Fibroblast of skin of right biceps (primary cell): ENCODE measurements at places on chromosomes 4 and X.

DNA sequence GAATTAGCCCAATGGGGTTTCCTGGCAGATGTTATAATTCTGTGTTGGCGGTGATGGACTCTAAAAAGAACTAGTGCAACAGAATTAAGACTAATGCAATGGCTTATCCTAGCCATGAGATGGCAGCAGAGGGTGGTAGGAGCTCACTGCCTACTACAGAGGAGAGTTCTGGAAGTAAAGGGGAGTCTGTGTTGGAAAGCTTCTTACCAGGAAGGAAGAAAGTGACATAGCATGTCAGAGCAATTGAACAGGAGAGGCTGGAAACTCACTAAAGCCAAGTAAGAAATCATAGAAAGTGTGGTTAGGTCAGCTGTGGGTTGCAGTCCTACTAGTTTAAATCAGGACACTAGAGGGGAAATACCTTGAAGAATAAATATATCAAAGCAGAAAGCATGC lies 6.3 kb upstream of the TRPC5OS start:
- peak; percentile 43 for DNase-seq

DNA sequence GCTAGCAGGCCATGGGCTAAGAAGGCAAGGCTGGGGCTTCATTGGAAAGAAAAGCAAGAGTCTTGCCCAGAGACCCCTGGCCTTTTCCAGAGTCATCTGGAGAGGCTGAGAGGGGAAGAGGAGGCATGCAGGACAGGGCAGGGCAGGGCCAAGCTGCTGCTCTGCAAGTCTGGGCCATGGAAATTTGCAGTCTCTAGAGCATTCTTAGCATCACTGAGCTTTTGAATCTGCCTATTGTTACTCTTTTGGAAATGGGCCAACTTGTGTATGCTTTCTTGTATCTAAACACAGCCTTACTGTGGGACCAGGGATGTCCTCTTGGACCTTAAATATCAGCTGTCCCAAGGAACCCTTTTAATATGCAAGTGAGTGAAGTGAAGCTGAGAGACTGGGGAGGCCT lies 560.5 kb downstream of the MID1IP1 start:
- DNase-seq, result no peak

DNA sequence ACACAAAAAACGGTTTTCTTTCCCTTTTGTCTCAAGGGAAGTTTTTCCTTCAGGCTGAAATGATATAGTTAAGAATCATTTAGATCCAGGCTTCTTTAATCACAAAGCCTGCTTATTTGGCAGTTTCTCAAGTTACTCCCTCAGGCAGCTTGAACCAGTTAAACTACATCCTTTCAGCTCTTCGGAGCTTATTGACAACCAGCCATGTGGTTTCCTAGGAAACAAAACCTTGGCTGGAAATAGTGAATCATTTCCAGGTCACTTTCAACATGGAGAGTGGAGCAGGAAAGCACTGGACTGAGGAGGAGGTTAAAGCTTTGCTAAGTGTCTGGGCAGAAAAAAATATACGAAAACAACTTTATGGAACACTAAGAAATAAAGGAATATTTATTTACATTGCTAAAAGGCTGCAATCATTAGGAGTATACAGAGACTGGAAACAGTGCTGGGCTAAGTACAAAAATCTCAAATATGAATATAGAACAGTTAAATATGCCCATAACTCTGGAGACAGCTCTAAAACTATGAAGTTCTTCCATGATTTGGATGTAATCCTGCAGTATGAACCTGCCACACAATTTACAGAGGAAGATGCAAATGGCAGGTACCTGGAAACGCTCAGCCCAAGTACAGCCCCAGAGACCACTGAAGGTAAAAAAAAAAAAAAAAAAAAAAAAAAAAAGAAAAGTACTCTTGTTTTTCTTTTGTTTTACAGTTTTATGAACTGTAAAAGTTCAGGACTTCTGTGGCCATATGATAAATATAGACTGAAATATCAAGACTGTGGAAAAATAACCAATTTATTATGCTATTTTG lies 23.2 kb upstream of the AASDH start:
- DNase-seq, result peak; percentile 98

DNA sequence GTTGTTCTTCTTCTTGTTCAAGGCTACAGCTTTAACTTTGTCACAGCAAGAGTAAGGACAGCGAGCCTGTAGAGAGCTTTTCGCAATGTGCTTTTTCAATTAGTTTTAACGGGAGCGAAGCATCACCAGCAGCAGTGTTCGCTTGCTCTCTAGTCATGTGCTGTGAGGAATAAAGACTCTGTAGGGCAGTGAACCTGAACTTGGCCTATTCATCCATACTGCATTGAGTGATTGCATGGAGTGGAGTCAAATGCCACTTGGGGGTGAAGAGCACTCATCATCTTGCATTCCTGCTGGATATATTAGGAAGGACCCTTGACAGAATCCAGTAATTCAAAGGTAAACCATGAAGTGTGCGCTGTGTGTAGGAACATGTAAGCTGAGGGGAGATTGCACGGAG lies 240.0 kb downstream of the FRMPD4 start:
- DNase-seq, result no peak

DNA sequence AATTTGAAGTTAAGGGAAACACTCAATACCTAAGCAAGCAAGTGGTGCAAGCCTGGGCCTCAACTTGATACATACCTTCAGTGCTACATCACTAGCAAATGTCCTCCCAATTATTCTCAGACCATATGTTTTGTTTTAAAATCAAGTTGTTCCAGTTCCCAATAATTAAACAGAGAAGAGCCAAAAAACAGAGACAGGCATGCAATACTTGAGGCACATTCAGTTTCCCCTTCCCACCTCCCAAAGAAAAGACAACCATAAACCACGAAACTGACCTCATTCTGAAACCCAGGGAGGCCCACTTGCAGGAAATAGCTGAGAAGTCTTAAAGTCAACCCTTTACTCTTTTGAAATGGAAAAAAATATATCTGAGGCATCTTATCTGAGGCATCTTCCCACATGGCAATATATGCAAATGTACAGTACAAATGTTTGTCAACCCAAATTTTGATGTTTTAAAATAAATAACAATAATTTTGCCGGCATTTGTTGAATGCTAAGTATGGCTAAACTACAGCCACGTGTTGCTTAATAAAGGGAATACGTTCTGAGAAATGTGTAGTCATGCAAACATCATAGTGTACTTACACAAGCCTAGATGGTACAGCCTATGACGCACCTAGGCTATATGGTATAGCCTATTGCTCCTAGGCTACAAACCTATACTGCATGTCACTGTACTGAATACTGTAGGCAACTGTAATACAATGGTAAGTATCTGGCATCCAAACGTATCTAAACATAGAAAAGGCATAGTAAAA lies 147.5 kb downstream of the TSPAN5 start:
- DNase-seq, result peak; percentile 97

DNA sequence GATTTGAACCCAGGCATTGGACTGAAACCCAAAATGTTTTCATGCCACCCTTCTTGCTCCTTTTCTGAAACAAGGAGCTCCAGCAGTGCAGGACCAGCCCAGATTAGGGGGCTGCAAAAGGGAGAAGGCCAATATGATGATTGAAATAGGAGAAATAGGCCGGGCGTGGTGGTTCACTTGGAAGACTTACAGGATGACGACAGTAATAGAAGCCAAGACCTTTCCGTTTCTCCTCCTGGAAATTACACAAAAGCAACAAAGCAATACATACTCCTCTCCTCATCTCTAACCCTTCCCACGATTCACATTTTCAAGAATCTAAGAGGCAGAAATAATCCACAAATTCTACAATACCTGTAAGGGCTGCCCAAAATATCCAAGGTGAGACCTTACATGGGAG lies 90.8 kb downstream of the ANAPC4 start:
- no peak for DNase-seq

DNA sequence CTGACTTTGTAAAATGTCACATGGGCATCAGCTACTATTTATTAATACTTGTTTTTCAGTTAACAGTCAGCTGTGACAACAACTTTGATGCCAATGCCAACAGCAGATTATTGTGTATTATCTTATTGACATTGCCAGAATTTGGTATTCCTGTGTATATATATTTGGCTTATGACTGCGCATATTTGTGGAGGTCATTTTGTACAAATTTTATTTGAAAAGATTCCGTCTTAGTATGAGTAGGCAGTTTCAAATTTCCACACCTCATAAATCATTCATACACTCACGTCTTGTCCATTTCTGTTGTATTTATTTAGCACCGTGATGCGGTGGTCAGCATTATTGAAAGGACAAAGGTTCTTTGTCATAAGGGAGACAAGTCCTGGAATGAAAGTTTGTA lies 558.2 kb upstream of the NDST4 start:
- no peak for DNase-seq

GRCh38 chr4:123507376-123507775 lies 110.8 kb downstream of the SPRY1 start:
- no peak for DNase-seq

GRCh38 chr4:88843067-88843685 lies 145.5 kb upstream of the NAP1L5 start:
- no peak for DNase-seq

DNA sequence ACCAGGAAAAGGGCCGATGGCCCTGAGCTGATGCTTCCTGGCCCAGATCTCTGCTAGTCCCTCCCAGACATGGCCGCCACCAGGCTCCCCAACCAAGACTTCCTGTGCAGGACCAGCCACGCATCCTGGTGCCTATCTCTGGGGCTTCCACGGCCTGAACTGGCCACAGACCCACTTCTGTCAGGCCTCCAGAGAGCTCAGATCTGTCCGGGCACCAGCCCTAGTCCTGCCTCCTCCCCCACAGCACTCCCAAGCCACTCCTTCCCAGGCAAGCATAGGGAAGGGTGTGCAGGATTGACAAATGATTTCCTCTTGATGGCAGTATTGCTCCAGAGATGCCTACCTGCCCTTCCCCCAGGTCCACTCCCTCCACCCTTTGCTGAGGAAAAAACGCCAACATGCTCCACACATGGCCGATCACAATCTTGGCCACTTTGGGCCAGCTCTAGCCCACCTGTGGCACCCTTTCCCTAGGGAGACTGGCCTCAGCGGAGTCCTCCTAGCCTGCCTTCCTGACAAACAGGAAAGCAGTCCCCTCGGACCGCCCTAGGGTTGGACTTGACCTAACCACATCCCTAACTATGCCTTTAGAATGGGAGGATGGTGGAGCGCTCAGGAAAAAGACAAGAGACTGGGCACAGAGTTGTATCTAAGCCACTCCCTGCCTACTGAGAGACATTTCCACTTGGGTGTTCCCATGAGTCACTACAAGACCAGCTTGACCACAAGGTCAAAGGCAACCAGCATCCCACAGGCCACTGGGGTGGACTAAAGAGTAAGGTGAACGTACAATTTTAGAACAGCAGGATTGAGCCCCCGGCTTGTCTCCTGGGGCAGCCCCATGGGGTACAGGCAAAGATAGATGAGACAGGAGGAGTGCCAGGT lies 277.5 kb upstream of the AGTR2 start:
- DNase-seq, result no peak

- DNase-seq, result no peak
These were observed 140.4 kb upstream of the MAD2L1 start for GRCh38 chr4:120207021-120207420.

DNA sequence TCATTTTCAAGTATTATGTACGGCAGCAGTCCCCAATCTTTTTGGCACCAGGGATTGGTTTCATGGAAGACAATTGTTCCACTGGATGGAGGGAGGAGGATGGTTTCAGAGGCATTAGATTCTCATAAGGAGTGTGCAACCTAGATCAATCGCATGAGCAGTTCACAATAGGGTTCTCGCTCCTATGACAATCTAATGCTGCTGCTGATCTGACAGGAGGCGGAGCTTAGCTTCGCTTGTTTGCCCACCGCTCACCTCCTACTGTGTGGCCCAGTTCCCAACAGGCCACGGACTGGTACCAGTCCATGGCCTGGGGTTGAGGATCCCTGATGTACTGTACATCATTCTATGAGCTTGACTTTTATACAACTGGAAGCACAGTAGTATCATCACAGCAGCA lies 48.4 kb downstream of the SMIM20 start:
- DNase-seq, result no peak

- peak; percentile 88 for DNase-seq
These were observed 51.8 kb upstream of the TRAM1L1 start for GRCh38 chr4:117137145-117137544.

DNA sequence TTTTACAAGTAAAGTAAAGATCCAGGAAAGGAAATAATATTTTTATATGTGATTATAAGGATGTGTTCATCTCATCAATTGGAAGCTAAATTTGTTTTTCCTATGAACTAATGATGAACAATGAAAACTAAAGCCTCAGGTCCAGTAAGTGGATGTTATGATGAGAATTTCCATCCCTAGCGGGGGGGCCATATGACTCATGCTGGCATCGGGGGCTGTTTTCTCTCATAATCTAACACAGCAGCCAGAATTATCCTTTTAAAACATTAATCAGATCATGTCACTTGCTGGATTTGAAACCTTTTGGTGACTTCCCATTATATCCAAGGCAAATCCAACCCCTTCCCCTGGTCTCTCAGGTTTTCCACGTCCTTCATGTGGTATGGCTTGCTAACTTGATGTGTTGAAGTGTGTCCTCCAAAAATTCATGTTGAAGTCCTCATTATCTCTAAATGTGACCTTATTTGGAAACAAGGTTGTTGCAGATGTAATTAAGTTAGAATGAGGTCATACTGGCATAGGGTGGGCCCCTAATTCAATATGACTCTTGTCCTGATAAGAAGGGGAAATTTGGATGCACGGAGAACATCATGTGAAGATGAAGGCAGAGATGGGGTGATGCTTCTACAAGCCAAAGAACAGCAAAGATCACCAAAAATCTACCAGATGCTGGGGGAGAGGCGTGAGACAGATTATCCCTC lies 96.8 kb downstream of the AKAP4 start:
- DNase-seq, result peak; percentile 27

DNA sequence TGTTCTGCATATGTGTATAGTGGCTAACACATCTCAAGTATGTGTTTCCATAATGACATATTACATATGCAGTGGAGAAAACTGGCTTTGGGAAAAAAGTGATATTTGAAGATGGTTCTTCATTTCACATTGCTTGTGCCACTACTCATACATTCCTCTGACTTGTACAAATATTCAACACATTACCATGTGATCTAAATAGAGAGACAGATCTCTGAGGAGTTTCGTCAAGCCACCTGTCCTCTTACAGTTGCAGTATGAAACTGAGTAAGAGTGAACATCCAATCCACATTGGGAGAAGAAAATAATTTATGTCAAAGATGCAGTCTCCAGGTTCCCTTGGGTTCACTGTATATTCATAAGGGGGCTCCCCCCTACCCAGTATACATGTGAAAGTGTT lies 123.9 kb downstream of the KDR start:
- DNase-seq, result peak; percentile 3

GRCh38 chr4:83629945-83630721 lies 94.2 kb downstream of the GPAT3 start:
- peak; percentile 69 for DNase-seq

DNA sequence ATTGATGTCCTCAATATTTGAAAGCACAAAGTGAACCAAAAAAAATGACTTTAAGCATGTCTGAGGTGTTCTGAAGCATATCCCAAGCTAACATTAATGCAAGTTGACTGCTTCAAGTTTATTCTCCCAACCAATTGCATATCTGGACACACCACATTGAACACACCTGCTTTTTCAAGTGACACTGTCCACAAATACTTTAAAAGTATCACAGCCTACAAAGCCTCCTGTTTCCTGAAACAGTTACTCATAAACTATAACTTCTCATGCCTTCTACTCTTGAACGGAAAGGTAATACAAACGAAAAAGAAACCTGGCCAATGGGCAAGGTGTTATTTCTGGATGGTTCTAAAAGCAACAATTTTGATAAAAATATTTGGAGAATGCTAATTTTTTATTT lies 1.1 kb downstream of the CDKL2 start:
- DNase-seq, result no peak
